Tibial nerve (tissue), 4 donors: ENCODE measurements at places on chromosomes 7 and 10.

GRCh38 chr10:44385696-44386441 lies 972 bp upstream of the CXCL12 start:
- H3K36me3 ChIP-seq: no peaks in the 10 kb centered on the region
- no peaks in the 10 kb centered on the region for H3K4me1 ChIP-seq
- peak; percentile 27 for DNase-seq
- peak overlapping the region; percentile 45 for H3K4me3 ChIP-seq

DNA sequence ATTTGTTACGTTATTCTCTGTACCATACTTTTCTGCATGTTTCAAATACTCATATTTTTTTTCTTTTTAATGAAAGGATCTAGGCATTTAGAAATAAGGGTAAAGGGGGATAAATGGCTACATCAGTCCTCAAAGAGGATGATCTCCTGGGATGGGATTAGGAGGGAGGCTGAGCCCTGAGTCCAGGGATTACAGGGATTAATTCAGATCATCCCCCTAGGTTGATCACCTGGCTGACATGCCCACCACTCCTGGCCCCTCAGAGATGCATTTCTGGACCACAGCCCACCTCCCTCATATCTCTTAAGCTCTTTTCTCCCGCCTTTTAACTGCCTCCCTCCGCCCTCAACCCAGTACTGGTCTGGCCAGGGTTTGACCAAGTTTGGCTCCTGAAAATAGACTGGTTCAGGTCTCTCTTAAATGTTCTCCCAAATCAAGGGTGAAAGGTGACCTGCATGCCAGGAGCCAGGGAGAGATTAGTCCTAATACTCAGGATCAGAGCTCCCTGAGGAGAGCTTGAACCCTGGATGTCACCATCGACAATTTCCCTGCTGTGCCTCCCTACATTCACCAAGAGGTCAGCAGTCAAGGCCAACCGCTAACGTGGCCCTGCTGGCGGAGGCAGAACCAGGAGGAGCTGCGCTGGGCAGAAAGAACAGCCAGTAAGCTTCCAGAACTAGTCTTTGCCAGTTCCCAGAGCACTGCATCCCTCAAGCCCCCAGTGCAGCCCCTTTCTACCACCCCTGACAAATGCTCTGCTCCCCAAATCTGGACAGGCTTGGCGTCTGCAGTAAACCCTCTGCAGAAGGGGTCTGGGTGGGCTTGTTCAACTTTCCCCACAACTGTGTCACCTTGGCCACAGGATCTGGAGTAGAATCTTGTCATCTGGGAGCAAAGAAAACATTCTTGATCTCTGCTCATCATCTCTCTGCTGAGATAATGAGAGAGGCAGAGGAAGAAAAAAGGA lies 3.0 kb upstream of the CCDC136 start:
- no peak for DNase-seq
- no peaks in the 10 kb centered on the region for H3K36me3 ChIP-seq

DNA sequence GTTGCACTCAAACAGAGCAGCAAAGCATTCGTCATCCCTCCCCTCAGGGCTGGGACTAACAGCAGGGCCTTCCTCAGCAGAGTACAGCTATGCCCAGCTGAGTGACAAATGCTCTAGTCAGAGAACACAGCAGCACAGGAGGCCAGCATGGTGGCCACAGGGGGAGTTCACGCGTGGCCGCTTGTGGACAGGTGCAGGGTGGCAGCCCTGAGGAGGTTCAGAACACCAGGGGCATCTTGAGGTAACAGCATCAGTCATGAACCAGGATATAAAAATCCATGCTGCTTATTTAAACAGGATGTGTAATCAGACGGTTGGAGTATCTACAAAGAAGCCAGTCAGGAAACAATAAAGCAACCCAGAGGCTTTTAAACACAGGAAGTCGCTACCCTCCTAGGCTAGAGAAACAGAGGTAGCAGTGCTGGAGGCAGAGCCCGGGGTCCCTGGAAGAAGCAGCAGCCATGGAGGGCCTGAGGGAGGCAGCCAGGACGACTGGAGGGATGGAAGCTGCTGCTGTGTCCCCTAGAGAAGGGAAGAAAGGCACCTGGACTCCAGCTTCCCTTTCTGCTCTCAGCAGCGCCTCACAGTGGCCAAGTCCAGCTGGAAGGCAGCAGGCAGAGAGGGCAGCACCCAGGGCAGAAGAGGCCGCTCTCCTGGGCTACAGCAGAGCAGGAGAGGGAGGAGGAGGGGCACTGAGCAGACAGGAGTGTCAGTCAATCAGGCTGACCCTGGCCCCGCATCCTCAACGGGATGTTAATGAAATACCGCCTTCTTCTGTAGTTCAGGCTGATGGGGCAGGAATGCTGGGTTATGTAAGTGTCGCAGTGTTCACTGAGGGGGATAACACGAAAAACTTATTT lies 70.8 kb upstream of the UCN3 start:
- no peaks in the 10 kb centered on the region for H3K36me3 ChIP-seq
- no peak overlapping the region for H3K27ac ChIP-seq
- H3K4me1 ChIP-seq: no peaks in the 10 kb centered on the region
- H3K4me3 ChIP-seq: no peak overlapping the region

DNA sequence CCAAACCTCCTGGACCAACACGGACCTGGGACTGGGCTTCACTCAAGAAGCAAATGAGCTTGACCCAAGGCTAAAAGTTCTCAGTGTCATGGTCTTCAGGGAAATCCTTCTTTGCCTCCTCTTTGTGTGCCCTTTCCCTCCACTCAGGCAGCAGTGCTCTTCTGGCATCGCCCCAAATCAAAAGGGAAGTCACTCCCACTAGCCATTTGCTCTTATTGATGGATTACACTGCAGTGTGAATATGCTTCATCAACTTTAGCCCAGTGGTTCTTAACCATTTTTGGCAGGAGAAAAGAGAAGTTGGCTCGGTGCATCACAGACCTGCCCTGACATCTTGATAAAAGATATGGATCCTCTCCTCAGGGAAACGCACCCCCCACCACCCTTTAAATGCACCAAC lies 19.2 kb upstream of the IKZF1 start:
- H3K4me1 ChIP-seq: no peaks in the 10 kb centered on the region
- no peak overlapping the region for H3K27ac ChIP-seq
- H3K27me3 ChIP-seq: no peaks in the 10 kb centered on the region
- no peaks in the 10 kb centered on the region for H3K36me3 ChIP-seq
- H3K4me3 ChIP-seq: no peak overlapping the region

GRCh38 chr7:78769481-78770101 lies 683.9 kb downstream of the MAGI2 start:
- H3K36me3 ChIP-seq: no peaks in the 10 kb centered on the region
- no peak for DNase-seq

GRCh38 chr7:137628216-137628615 lies 218.6 kb downstream of the DGKI start:
- H3K4me1 ChIP-seq: no peaks in the 10 kb centered on the region
- H3K27ac ChIP-seq: no peak overlapping the region
- no peak for DNase-seq
- H3K27me3 ChIP-seq: no peaks in the 10 kb centered on the region
- no peak overlapping the region for H3K4me3 ChIP-seq

- H3K27me3 ChIP-seq: no peaks in the 10 kb centered on the region
- H3K27ac ChIP-seq: no peak overlapping the region
- DNase-seq: no peak
- H3K4me3 ChIP-seq: no peak overlapping the region
- H3K36me3 ChIP-seq: no peaks in the 10 kb centered on the region
- no peaks in the 10 kb centered on the region for H3K4me1 ChIP-seq
These were observed 236.4 kb downstream of the HGF start for GRCh38 chr7:81533426-81533825.

DNA sequence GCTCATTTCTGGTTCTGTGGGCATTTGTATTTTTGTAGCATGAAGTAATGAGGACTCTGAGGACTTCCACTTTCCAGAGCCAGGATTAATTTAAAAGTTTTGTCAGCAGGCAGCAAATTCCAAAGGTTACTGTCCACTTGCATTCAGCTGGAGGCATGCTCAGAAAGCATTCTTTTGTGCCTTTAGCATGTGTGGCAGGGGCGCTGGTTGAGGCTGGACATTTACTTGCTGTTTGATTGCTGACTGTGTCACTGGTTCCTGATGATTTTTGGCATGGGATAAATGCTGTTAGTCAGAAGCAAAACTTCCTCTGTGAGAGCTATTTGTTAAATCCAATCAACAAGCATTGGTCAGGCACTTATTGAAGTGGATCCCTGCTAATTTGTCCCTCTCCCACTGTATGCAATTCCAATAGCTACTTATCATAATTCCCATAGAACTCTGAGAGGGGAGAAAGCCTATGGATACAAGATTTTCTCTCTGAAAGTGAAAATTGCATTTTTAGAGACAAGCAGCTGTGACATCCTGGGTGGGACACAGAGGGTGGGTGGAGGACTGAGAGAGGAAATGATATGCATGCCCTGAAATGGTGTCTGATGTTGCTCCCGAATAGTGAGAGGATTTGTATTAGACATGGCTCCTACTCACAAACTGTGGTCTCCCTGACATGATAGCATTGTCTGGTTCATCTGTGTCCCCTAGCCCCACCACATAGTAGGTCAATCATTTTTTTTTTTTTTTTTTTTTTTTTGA lies 161.2 kb upstream of the WDR11 start:
- H3K36me3 ChIP-seq: no peaks in the 10 kb centered on the region
- H3K4me1 ChIP-seq: no peaks in the 10 kb centered on the region
- H3K27ac ChIP-seq: no peak overlapping the region
- no peaks in the 10 kb centered on the region for H3K27me3 ChIP-seq
- no peak for DNase-seq

DNA sequence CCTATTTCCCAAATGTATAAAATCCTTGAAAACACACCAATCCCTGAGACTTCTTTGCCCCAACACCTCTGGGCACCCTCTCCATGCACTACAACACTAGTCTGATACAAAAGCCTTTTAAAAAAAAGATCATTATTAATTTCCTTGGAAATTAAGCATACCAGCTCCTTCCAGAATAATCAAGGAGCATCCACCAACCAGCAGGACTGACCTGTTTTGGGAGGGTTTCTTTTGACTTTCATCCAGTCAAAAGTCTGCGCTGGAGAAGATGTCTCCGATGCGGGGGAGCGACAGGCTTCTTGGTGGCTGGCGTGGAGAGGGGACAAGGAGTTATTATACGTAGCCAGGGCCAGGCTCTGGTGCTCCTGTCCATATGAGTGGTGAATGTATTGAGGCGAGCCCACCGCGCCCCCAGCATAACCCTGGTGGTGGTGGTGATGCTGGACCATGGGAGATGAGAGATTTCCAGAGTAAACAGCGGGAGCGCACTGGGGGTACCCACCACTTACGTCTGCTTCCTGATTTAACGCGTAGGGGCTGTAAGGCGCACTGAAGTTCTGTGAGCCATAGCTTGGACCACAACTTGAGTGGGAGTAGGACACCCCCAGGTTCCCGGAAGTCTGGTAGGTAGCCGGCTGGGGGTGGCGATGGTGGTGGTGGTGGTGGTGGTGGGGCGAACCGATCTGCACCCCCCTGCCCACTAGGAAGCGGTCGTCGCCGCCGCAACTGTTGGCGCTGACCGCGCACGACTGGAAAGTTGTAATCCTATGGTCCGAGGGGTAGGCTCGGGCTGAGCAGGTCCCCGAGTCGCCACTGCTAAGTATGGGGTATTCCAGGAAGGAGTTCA lies 527 bp downstream of the HOXA1 start:
- H3K36me3 ChIP-seq: no peaks in the 10 kb centered on the region
- peak overlapping the region; percentile 80 for H3K4me3 ChIP-seq
- no peaks in the 10 kb centered on the region for H3K27me3 ChIP-seq
- H3K27ac ChIP-seq: peak overlapping the region; percentile 82
- no peak for DNase-seq

GRCh38 chr7:45400680-45401079 lies 173.5 kb upstream of the ADCY1 start:
- H3K4me3 ChIP-seq: no peak overlapping the region
- H3K27me3 ChIP-seq: no peaks in the 10 kb centered on the region
- H3K36me3 ChIP-seq: no peaks in the 10 kb centered on the region

DNA sequence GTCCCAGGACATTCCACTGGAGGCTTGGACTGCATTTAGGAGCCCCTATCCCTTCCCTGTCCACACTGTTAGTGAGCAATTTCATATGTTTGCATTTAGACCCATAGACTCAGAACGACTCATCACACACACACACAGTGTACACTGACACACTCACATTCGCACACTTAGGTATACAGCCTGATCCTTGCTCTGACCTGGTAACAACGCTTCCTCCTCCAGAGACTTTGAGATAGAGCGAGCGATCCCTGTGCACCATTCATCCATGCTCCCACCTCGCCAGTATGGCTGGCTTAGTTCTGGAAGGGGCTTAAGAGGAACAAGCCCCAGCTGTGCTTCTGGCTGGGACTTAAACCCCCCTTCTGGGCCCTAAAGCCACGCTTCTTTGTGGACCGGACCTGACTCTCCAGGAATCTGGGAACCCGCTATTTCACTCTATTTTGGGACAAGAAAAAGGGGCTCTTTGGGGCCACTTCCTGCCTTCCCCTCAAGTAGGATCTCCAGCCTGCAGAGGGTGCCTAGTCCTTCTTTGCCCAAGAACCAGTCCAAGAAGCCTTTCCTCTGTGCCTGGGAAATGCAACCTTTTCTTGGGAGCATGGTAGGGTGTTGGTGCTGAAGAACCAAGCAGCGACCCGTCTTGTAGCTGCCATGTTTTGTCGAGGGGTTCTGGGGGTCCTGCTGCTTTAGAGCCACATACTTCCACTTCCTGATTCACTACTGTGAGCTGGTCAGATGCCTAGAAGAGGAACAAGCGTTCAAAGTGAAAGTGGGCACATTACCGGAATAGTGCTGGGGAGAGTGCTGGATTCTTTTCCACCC lies 1.1 kb upstream of the HOXA13 start:
- no peak for DNase-seq
- H3K27me3 ChIP-seq: peaks cover 90% of the 10 kb centered on the region
- no peaks in the 10 kb centered on the region for H3K36me3 ChIP-seq
- H3K4me1 ChIP-seq: no peaks in the 10 kb centered on the region
- no peak overlapping the region for H3K27ac ChIP-seq

- H3K27ac ChIP-seq: no peak overlapping the region
- no peak for DNase-seq
- no peak overlapping the region for H3K4me3 ChIP-seq
- no peaks in the 10 kb centered on the region for H3K27me3 ChIP-seq
- H3K36me3 ChIP-seq: no peaks in the 10 kb centered on the region
These were observed 11.7 kb upstream of the HILPDA start for GRCh38 chr7:128443831-128444600.

DNA sequence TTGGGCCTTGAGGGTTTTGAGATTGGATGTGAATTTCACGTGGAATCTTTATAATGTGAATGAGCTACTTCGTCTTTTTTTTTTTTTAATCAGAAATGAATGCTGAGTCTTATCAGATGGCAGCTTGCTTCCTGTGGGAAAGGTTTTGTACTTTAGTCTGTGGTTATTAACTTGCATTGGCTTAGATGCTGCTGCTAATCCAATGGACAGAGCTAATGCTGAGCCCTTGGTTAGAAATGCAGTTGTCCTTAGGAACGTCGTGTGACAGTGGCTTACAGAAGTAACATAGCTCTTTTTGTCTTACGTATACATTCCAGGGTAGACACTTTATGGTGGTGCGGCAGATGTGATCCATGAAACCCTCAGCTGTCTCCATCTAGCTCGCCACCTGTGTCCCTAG lies 32.8 kb downstream of the ADCY1 start:
- DNase-seq: no peak
- no peaks in the 10 kb centered on the region for H3K36me3 ChIP-seq
- H3K27me3 ChIP-seq: no peaks in the 10 kb centered on the region
- H3K27ac ChIP-seq: no peak overlapping the region
- H3K4me1 ChIP-seq: no peaks in the 10 kb centered on the region
- H3K4me3 ChIP-seq: no peak overlapping the region
